ENCODE measurements at places on chromosomes 4 and X. TPM values are rescaled to one million over a fixed set of nuclear protein-coding genes. Genes with fewer than 3 reads are reported as not detected.

GRCh38 chr4:186957952-186958555, 234.4 kb upstream of the FAT1 start:
- DNase-seq: peak; percentile 84

- DNase-seq: no peak
Observed at GRCh38 chr4:22338796-22339195, 177.1 kb downstream of the ADGRA3 start.

The DAPP1 gene
- 60.6 TPM for total RNA-seq

The CDKL5 gene
- total RNA-seq: 2.7 TPM

DNA sequence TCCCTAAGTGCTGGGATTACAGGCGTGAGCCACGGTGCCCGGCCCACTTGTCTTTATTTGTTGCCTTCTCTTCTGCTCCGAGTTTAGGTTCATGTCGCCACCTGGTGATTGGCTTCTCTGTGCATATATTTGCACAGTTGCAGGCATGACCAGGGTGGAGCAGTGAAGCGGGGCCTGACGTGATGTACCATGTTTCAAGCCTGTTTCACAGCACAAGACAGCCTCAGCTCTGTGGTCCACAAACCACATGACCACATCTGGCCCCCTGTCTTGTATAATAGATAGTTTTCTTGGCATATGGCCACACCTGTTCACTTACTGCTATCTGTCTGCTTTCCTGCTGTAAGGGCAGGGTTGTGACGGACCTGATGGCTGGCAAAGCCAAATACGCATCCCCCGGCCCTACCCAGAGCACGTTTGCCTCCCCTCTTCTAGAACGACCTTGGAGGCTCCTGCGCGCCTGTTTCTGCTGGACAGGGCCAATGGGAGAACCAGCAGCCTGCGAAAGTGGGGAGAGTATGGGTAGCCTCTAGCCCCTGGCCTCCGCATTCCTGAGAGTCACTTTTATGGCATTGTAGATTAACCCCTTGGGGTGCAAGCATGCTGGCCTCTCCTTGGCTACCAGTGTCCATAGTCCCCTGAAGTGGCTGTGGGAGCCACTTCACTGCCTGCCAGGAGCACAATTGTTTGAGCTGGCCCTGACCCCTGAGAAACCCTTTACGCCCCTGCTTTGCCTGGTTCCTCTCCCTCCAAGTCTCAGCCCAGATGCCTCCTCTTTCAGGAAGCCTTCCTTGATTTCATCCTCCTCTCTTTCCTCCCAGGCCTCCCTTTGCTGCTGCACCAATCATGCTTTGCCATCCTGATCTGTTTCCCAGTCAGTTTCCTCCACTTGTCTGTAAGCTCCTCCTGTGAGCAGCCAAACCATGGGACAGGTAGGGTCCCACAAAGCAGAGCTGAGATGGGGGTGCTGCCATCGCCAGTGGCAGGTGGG, 6.0 kb upstream of the SH3TC1 start:
- DNase-seq: no peak

- DNase-seq: no peak
Observed at GRCh38 chrX:10423716-10424115, 196.7 kb downstream of the MID1 start.

DNA sequence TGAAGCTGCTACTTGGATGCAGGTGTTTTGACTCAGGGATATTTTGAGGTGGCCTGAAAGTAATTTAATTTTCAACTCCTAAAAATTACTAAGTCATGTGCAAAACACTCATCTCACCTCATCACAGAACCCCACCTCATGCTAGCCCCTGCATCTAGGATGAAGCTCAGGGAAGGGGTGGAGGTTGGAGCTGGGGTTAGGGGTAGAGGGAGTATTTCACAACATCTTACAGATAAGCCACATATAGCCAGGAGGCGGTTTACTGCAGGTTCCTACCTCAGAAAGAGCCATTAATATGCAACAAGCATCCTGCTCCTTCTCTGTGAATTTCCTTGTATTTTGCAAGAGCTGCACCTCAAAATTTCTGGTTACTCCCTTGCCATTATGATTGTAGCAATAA, 70.5 kb upstream of the TSPAN5 start:
- DNase-seq: no peak

GRCh38 chr4:5703831-5704230, 4.5 kb downstream of the EVC2 start:
- no peak for DNase-seq

DNA sequence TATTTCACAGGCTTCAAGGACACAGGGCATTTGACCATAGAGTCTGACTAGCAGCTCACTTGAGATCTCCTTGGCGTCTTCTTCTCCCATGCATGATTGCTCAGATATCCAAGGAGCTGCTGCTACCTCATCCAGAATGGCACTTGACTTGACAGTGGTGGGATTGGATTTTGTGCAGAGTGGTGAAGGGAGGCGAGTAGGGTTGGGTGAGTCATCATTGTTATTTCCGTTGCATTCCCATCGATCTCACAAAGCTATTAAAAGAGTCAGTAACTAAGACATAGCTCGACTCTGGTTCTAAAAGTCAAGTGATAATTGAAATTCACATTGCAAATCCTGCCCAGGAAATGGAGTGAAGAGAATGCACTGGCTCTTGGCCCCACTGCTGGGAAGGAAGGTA, 27.7 kb downstream of the NHSL2 start:
- DNase-seq: no peak

- peak; percentile 35 for DNase-seq
Observed at GRCh38 chrX:150482537-150483206, 85.7 kb upstream of the MTM1 start.

DNA sequence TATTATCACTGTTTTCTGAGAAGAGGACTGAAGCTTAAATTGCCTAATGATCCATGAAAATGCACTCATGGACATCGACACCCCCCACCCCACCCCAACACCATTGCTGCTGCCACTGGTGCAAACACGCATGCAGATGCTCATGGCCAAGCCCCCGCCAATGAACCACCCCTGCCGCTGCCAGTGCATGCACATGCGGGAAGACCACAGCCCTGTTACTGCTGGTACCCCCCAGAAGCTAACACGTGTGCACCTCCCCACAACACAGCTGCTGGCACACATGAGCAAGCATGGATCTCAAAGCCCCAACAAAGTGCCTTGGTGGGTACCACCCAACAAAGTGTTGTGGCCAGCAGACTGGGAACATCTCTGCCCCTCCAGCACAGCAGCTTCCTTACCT, 594.1 kb upstream of the FAT1 start:
- DNase-seq: no peak
